ENCODE measurements at places on chromosomes 2 and 18. TPM values are rescaled to one million over a fixed set of nuclear protein-coding genes. Genes with fewer than 3 reads are reported as not detected.

Gene UGT1A8
- not detected for polyA plus RNA-seq

Gene SERPINB4
- not detected for polyA plus RNA-seq

Gene MFSD6
- polyA plus RNA-seq, result 25.1 TPM

DNA sequence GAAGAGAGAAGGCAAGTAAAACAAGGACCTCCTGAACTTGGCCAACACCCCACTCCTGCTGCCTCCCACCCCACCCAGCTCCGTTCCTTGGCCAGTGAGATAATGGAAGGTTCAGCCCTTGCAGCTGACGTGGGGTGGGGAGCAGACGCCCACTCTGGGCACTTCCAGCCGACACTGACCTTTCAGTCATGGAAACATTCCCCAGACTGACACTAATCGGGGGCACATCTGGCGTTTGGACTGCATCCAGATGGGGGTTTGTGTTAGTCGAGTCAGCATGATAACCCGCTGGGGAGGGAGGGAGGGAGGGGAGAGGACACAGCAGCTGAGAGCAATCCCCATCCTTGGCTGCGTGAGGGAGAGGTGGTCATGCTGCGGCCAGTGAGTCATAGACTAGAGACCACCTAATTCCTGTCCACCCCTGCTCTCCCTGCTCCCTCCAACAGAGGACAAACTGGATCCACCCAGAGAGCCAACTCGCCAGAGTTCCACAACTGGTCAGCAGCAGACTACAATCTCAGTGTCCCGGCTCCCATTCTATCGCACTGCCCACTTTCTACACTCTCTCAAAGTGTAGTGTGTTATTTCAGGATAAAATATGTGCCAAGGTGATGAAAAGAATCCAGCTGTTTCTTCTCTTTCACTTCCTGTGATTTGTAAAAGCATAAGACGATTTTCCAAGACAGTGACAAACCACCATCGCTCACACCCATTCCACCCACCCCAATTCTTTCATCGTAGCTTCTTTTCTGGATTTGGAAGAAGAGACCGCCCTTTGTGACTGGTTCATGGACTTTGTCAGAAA is 115.4 kb upstream of the PKDCC start:
- DNase-seq, result peak; percentile 91

- peak; percentile 22 for DNase-seq
Observed at GRCh38 chr2:42545841-42546390, 22.5 kb upstream of the MTA3 start.

DNA sequence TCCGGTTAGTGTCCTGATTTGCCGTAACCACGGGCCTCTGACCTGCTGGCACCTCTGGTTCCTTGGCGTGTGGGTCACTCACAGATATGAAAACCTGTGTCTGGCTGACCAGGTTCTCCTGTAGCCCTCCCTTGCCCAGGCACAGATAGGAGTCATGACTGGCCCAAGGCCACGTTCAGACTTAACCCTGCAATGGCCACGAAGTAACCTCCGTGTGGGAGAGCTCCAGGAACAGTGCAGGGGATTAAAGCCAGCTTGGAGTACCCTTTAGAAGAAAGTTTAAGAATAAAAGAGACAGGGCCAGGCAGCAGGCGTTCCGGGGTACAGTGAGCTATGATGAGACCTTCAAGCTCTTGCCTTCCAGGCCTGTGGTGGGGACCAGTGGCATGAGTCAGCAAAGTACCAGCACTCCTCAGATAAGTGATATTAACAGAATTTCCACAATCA is 25.5 kb downstream of the CENPO start:
- DNase-seq, result no peak
